ENCODE measurements at places on chromosomes 12 and 14.
A peak's percentile ranks its signal among the peaks of the same experiment; 100 is the strongest.

DNA sequence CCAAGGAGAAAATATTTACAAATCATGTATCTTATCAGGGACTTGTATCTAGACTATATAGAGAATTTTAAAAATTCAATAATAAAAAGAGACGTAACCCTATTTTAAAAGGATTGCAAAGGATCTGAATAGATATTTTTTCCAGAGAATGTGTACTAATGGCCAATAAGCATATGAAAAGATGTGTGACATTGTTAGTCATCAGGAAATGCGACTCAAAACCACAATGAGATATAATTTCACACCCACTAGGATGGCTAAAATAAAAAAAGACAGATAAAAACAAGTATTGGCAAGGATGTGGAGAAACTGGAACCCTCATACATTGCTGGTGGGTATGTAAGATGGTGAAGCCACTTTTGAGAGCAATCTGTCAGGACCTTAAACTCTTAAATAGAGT lies 141.9 kb upstream of the BMP4 start:
- no peak for DNase-seq

- peak; percentile 80 for DNase-seq
These were observed 30.2 kb upstream of the CIPC start for GRCh38 chr14:77067632-77068516.

- no peak for DNase-seq
These were observed 45.1 kb downstream of the TRAF3 start for GRCh38 chr14:102822311-102822863.

DNA sequence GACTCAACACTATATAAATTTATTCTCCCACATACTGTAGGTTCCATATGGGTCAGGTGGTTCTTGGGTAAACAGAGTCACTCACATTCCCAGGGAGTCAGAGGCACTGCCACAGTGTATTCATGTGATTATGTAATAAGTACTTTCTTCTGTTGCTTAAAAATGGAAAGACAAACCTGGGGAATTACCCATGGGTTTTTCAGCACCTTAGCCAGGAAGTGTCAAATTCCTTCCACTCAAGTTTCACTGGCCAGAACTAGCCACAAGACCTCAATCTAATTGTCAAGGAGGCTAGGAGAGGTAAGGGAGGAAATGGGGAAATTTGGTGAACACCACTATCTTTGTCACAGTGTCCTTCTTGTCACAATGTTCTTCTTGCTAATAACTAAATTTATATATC lies 333.2 kb upstream of the MDGA2 start:
- no peak for DNase-seq

DNA sequence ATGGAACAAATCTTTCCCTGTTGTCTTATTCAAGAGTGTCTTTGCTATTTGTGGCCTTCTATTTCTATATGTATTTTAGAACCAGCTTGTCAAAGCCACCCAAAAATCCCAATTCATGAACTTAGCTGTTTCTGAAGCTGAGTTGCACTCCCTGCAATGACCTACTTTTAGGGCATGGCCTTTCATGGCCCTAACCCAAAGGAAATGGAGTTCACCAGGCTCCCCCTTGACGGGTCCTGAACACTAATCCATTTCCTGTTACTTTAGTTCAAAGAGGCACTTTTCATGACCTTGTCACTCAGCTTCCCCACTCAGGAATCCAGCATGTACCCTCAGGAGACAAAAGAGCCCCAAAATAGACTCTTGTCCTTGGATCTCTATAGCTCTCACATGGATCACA lies 7.6 kb downstream of the TMED8 start:
- DNase-seq, result no peak

GRCh38 chr12:78888568-78888967 lies 24.0 kb downstream of the SYT1 start:
- DNase-seq, result no peak

DNA sequence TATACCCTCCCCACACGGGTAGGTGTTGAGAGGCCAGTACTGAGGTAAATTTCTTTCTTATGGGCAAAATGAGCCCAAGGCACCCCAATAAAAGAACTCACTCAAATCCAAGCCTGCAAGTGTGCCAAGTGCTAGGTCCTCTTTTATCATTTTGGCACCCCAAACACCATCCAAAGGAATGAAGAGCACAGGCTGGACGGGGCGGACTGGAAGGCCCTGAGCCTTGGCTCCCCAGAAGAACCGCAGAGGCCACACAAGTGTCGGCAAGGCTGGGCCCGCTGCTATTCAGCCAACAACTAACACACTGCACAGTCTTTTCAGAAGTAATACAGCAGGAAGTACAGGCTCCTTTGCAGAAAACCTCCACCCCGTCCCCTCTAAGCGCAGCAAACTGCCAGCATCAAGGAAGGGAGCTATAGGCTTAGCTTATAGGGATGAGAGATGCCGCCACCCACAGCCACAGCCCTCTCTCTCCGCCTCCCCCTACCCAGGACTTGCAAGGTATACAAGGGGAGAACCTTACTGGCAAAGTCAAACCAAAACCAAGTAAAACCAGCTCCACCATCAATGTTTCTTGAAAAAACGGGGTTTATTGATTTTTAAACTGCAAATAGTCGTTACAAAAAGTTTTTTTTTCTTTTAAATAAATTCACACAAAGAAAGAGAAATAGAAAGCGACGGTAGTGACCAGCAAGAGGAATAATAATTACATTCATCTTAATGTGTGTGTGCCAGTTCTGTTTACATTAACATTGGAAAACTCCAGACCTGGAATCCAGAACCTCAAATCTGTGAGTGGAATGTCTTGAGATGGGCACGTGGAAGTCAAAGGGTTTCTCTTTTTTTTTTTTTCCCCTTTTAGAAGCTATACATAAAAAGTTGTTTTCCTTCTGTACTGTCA lies 5.5 kb downstream of the ZFP36L1 start:
- no peak for DNase-seq

- no peak for DNase-seq
These were observed 31.3 kb downstream of the PTPRB start for GRCh38 chr12:70605976-70606375.

- DNase-seq, result no peak
These were observed 2.6 kb downstream of the POMT2 start for GRCh38 chr14:77318006-77318553.

DNA sequence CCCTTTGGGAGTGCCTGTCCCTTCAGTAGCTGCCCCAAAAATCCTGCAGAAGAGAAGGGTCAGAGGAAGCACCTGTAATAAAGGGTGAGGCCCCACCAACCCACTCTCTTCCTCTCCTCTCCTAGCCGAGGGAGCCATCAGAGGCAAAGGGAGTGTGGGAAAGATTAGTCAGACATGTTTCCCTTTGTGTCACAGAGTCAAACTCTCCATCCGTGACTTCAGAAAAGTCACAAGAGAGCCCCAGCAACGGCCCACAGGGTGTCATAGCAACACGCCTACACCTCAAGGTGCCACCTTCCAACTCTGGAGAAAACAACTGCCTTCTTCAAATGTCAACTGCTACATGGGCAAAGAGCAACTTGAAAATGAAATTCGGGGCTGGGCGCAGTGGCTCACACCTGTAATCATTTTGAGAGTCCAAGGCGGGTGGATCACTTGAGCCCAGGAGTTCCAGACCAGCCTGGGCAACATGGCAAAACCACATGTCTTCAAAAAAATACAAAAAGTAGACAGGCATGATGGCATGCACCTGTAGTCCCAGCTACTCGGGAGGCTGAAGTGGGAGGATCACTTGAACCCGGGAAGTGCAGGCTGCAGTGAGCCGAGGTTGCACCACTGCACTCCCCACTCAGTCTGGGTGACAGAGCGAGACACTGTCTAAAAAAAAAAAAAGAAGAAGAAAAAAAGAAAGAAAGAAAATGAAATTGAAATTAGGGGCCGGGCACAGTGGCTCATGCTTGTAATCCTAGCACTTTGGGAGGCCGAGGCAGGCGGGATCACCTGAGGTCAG lies 17.7 kb upstream of the CD27 start:
- DNase-seq, result no peak

Data from hematopoietic multipotent progenitor cell treated with erythropoietin and hydrocortisone succinate and interleukin-3 and kit ligand, for 6 days (in vitro differentiated cells).